ENCODE measurements at places on chromosomes 6 and 20.

DNA sequence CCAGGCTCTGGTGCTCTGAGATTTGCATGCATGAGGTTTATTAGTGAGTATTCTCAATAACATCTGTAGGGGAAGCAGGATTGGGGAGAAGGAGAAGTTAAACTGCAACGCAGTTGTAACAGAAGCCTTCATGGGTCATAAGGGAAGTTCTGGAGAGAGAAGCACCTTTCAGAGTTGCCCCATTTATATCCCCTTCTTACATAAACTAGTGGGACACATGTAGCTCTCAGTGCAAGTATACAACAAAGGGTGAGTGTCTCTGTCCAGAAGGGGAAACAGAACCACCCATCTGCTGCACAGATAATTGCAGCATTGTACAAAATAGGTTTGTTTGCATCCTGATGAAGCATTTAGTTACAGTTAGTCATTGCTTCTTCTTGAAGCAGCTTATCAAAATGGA is 4.3 kb upstream of the ADGB start:
- no peak for DNase-seq

GRCh38 chr6:159904497-159904911 is 13.7 kb downstream of the MAS1 start:
- DNase-seq, result no peak

DNA sequence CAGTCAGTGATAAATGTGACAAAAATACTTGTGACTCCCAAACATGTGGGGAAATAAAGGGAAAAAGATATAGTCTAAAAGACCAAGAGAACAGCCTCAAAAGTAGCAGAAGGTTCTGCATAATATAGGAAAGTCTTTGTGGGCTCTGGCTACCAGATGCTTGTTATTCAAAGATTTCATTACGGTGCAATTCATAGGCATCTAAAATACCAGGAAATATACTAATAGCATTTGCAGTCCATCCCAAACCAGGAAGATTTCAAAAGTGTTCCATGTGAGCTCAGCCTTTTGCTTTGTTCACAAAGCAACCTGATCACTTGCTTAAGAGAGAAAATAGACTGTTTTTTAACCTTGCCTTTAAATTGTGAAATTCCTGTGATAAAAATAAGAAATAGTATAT is 506.7 kb upstream of the MARCKS start:
- peak; percentile 68 for DNase-seq

- DNase-seq, result peak; percentile 87
Measured at GRCh38 chr20:47150403-47151152, 205.9 kb downstream of the ZMYND8 start.

DNA sequence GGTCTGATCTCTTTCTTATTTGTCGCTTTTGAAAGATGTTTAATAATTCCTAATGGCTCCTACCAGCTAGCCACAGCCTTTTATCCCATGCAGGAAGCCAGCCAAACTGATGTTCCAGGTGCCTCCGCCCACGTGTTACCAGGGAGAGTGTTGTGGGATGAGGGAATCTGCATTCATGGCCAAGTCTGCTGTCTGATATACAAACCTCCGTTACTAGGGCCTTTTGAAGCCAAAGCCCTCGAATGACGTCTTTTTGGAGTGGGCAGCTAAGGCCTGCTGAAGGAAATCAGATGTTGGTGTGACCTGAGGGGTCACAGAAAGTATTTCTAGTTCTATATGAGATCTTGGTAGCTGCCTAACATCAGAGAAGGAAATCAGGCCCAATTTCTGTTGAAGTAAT is 21.3 kb downstream of the STK35 start:
- peak; percentile 67 for DNase-seq

GRCh38 chr20:55533632-55534031 is 471.7 kb downstream of the CBLN4 start:
- no peak for DNase-seq

- peak; percentile 51 for DNase-seq
Measured at GRCh38 chr6:107493158-107494057, 3.5 kb downstream of the SOBP start.

DNA sequence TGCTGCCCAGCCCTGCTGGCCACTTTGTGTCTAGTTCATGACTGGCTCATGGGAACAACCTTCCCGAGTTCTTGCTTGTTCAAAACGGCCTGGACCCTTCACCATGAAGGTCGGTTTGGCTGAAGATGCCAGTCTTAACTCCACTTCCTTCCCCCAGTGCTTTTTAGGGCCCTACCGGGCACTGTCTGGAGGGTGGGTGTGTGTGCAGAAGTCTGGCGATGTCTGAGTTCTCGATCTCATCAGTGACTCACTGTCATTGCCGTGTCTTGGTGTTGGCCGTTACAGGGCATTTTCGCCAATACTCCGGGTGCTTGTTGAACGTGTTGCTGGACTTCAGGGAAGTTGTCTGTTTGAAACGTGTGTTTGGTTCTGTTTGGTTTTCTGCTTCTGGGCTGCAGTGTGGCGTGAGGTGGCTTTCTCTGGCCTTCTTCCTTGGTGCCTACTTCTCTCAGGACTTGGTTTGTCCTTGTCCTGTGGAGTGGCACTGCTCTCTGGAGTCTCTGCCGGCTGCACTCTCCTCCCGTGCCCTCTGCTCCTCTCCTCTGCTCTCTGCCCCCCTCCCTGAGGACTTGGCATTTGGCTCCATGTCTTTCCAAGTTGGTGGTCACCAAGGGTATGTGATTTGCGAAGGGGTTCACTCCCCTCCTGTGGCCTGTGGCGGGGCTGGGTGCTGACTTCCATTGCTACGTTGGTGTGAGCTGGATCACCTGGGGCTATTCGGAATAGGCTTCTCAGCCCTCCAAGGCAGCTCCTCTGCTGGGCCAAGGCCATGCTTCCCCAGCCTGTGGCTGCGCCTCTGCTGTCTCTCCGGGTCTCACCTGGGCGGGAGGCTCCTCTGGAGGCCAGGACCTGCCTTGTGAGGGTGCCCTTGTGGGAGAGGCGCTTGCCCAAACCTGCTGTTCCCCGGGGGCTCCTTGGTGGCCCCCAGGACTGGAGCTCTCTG is 38.2 kb downstream of the PYGB start:
- DNase-seq, result no peak

GRCh38 chr6:3535776-3536435 is 79.1 kb upstream of the SLC22A23 start:
- DNase-seq, result no peak

DNA sequence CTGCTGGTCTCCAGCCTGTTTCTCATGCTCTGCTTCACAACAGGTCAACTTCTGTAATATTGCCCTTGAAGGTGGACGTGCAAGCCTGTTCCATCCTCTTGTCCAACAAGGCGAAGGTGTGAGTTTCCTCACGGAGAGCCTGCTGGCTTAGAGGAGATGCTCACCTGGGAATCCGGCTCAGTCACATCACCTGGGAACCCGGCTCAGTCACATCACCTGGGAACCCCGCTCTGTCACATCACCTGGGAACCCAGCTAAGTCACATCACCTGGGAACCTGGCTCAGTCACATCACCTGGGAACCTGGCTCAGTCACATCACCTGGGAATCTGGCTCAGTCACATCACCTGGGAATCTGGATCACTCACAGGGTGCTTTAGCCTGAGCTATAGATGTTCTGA is 230.1 kb downstream of the ERMARD start:
- no peak for DNase-seq

GRCh38 chr20:7908905-7909304 is 31.4 kb downstream of the HAO1 start:
- DNase-seq, result no peak

DNA sequence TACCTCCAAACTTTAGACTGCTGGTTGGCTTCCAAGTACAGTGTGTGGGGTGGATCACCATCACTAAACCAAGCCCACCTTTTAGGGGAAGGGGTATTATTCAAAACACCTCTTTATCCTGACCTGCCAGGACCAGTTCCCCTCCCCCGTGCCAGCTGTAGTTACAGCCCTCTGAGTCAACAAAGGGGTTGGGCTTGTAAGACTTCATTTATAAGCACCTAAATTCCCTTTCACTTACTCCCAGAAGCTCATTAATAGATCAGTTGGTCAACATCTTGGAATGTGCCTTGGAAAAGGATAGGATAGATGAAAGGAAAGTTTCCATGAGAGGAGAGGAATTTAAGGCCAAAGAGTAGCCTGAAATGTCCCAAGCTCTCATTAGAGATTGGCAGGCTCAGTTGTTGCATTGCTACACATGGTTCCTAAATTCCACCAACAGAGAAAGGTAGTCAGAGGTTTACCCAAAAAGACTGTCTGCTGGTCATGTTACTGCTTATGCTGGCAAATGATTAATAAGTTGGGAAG is 59.2 kb downstream of the TNFAIP3 start:
- DNase-seq, result peak; percentile 73

- DNase-seq, result no peak
Measured at GRCh38 chr6:21666853-21667681, 73.5 kb downstream of the SOX4 start.

DNA sequence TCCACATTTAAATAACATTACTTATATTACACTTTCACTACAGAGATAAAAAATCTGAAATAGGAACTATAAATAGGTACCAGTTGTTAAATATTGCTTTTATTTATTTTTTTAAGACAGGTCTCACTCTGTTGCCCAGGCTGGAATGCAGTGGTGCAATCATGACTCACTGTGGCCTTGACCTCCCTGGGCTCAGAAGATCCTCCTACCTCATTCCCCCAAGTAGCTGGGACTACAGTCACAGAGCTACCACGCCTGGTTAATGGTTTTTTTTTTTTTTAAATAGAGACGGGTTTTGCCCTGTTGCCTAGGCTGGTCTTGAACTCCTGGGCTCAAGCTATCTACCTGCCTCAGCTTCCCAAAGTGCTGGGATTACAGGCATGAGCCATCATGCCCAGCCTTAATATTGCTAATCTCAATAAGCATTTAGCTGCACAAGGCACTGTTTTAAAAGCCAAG is 17.3 kb downstream of the EEF1E1 start:
- peak; percentile 96 for DNase-seq

DNA sequence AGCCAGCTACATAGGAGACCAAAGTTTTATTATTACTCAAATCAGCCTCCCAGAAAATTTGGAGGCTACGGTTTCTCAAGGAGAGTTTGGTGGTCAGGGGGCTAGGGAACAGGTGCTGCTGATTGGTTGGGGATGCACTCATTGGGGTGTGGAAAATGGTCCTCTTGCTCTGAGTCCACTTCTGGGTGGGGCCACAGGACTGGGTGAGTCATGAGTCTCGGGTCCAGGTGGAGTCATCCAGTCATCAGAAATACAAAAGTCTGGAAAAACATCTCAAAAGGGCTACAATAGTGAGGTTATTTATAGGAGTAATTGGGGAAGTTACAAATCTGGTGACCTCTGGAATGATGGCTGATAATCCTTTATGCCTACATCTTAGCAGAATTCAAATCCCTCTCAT is 54.3 kb upstream of the SLC22A16 start:
- no peak for DNase-seq

GRCh38 chr20:6580486-6580885 is 187.0 kb upstream of the BMP2 start:
- no peak for DNase-seq

DNA sequence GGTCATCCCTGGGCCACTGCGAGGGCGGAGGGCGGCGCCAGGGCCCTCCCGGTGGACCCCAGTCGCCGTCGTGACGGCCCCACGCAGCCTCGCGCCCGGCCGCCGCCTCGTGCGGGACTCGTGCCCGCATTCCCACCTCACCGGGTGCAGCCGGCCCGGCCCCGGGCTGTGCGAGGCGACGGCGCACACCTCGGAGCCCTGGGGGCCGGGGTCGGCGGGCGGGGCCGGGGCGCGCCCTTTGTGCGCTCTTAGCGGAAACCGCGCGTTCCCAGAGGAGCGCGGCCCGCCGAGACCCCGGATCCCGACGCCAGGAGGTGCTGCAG is 5.5 kb upstream of the DLL1 start:
- DNase-seq, result no peak

DNA sequence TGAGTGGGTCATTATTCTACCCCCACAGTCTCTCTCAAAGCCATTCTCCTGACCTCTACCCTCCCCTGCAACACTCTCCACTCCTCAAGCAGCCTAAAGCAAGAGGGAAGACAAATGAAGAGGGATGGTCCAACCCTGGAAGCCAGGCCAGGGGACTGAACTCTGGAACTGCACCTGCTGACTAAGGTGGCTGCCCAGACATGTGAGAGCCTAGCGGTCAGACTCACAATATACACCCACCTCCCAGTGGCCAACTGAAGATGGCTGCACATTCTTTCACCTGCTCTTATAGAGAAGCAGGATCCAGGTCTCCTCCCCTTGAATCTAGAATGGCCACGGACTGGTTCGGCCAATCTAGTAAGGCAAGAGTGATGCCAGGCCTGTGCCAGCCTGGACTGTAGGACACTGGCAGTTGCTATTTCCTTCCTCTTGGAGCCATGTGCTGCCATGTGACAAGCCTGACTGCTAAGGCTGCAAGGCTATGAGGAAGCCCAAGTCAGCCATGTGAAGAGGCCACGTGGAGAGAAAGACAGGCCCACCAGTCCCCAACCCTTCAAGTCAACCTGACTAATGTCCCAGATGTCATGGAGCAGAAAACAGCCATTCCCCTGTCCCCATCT is 31.8 kb downstream of the ACSS1 start:
- DNase-seq, result no peak

DNA sequence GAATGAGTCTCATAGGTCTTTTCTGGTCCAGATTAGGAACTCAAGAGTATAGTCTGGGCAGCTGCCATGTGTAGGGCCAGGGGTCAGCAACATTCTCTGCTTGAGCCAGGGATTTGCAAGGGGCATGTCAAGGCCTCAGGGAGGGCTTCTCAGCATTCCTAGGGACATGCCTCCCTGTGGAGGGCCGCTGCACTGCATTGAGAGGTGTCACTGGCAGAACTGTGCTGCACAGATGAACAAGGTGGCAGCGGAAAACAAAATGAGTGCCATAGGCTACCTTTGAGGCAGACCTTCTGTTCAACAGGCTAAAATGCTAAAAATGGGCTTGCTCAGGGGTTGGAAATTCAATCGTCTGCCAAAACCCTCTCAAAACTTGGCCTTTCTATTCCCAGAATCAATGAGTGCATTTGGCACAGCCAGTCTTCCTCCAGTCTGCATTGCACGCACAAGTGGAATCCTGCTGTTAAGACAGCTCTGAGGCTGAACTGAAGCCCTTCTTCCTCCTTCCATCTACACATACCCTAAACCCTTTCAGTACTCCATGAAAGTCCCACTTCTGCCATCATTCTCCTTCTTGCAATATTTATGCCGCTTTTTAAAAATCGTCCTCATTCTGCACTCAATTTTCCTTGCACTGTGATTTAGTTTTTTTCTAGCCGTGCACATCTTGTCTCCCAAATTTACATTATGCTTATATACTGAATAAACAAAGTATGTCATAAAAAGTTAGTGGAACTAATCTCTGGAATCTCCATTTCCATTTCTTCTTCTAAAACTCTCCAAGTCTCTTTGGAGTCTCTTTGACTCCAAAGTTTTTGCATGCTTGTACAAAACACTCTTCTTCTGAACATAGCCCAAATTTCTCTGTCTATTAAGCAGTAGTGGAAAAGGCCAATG is 51.7 kb downstream of the SLC26A8 start:
- DNase-seq, result no peak

Data from choroid plexus epithelial cell (primary cell).